ENCODE measurements at places on chromosomes 4 and X.

DNA sequence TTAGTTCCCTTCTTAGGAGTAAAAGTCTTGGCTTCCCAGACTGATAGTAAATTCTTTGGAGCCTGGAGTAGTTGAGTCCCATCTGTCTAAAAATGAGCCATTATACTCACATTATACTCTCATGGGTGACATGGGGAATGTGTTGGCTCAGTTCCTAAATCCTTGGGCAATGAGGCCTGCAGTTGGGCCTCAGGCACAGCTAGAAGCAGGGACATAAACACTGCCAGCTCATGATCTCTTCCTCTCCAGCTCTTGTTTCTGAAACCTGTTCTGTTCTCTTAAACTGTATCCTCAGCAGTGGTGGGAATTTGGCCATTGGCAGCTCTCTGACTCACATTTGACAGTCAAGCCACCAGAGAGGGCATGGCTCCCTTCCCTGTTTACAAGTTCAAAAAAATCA, 212.5 kb downstream of the SPATA18 start:
- no peak for DNase-seq

DNA sequence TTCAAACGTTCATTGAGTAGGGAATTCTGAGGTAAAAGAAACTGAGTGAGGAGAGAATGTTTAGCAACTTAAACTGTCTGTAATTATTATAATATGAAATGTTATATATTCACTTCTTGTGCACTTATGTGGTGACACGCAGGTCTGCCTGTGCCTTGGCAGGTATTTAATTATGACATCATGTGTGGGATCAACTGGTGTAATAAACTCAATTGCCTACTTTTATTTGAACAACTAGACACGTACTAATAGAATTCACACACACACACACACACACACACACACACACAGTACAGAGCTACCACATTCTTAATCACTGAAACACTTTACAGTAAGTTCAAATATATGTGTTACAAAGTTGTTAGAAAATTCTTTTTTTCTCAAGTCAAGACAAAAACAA, 20.7 kb upstream of the SLC25A31 start:
- no peak for DNase-seq

- DNase-seq = no peak
Observed at GRCh38 chr4:2962614-2963174, 512 bp downstream of the NOP14 start.

GRCh38 chr4:176735300-176735699, 57.4 kb downstream of the VEGFC start:
- DNase-seq = no peak

GRCh38 chr4:16116493-16116990, 32.7 kb upstream of the PROM1 start:
- DNase-seq = no peak

GRCh38 chr4:168273838-168274237, 44.7 kb downstream of the DDX60 start:
- DNase-seq = no peak

DNA sequence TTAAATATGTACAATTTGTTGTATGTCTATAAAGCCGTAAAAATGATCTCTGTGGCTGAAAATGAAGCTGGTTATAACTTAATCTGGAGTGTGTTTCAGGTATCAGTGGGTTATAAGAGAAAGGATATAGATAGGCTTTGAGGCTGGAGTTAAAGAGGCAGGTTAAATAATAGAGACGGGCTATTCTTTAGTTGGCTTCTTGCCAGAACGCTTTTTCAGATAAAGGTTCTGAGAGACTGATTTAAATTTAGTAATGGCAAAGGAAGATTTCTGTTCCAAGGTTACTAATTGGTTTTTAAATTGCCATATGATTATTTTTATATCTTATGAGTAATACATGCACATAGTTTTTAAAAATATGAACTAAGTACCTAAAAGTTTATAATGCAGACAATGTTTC, 117.4 kb downstream of the AWAT2 start:
- DNase-seq = no peak

GRCh38 chr4:79296768-79297428, 29.0 kb downstream of the NAA11 start:
- DNase-seq = no peak

GRCh38 chr4:52939325-52939724, 77.2 kb downstream of the RASL11B start:
- DNase-seq = no peak

- DNase-seq = no peak
Observed at GRCh38 chr4:41631523-41631922, 93.6 kb downstream of the LIMCH1 start.

DNA sequence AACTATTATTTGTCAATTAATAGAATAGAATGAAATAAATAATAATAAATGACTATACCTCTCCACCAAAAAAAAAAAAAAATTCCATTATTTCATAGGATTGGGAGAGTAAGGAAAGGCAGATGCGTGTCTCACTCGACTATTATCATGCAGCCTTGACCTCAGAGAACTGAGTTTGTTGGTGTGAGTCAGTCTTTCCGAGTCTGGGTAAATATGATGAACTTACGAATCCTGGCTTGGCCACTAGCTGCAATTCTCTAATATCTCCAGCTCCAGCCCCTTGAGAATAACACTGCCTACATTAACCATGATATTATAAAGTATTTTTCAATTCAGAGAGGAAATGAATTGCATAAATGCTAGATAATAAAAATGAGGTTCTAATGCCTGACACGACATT, 46.6 kb upstream of the DHX15 start:
- DNase-seq = no peak

- no peak for DNase-seq
Observed at GRCh38 chr4:3434881-3435685, 6.7 kb upstream of the HGFAC start.

GRCh38 chrX:96685210-96686099, 813 bp downstream of the DIAPH2 start:
- DNase-seq = no peak

GRCh38 chrX:115690511-115691216, 129.7 kb downstream of the PLS3 start:
- no peak for DNase-seq

DNA sequence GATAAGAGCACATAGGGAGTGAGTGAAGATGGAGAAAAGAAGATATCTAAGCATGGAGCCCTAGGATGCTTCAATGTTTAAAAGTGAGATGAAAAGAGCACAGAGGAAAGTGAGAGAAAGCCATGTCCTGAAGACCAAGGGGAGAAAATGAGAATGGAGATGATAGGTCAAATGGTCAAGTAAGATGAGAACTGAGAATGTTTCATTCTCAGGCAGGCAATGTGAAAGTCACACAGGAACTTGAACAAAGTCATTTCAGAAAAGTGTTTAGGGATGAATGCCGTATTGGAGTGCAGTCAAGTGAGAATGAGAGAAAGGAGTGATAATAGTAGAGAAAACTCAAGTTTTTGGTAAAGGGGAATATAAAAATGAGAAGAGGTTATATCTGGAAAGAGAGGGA, 148.7 kb upstream of the PTCHD1 start:
- DNase-seq = no peak

GRCh38 chr4:16106956-16107355, 23.1 kb upstream of the PROM1 start:
- DNase-seq = no peak

DNA sequence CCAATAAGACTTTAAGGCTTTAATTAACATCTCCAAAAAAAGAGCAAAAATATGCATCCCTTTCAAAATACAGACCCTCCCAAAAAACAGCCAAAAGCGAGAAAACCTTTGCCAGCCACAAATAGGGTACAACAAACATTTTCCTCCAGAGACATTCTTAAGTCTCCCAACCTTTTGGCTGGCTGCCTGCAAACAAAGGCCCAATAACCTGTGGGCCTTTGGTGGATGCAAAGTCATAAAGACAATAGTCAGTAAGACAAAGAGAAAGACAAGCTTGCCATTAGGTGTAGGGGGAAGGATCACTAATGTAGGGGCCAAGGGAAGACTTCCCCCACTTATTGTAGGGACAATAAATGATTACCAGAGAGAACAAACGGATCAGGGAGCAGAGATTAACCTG, 215.5 kb upstream of the ZFP42 start:
- no peak for DNase-seq

GRCh38 chr4:122662701-122663100, 41.8 kb upstream of the IL21 start:
- no peak for DNase-seq

DNA sequence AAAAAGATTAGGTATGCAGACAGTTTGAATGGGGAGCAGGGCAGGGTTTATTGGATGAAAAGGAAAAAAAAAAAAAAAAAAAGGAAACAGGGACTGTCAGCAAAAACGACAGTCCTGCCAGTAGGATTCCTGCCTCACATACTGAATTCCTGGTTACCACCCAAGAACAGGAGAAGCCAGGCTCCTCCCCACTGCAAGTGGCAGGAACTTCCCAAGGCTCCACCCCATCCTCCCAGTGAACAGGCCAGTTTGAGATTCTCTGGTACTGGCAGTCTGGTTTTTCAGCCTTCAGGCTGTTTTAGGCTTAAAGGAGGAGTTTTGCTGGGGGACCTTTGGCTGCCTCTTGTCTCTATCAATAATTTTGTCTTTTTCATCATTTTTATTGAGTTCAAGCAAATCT, 360.0 kb upstream of the CXorf51A start:
- DNase-seq = no peak

- no peak for DNase-seq
Observed at GRCh38 chr4:86108137-86108536, 251.7 kb downstream of the MAPK10 start.

DNA sequence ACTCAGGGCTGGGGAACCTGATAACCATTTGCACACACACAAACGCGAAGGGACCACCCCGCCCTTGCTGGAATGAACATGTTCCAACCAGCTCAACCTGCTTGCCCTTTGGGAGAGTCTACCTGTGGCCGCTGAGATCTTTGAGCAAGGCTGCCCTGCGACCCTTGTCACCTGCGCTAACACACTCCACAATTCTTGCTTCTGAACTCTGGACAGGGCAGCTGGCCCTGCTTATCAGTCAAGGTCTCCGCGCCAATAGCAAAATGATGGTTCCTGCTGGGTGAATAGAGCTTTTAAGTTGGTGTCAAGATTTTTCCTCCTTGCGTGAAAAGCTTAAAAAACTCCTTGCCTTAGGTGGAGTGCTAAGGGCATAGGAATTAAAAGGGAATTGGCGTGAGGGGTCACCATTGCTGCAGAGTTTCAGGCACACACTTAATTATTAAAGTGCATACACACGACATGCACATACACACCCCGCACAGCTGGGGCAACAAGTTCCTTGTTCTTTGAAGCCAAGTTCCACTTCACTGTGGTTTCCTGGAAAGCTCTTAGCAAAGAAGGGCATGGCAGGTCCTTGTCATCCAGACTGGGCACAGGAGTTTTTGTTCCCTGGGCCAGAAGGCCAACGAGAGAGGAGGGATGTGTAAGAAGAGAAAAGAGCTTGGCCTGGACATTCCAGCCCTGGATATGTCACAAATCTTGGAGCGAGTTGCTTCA, 207.7 kb downstream of the STIM2 start:
- DNase-seq = no peak

DNA sequence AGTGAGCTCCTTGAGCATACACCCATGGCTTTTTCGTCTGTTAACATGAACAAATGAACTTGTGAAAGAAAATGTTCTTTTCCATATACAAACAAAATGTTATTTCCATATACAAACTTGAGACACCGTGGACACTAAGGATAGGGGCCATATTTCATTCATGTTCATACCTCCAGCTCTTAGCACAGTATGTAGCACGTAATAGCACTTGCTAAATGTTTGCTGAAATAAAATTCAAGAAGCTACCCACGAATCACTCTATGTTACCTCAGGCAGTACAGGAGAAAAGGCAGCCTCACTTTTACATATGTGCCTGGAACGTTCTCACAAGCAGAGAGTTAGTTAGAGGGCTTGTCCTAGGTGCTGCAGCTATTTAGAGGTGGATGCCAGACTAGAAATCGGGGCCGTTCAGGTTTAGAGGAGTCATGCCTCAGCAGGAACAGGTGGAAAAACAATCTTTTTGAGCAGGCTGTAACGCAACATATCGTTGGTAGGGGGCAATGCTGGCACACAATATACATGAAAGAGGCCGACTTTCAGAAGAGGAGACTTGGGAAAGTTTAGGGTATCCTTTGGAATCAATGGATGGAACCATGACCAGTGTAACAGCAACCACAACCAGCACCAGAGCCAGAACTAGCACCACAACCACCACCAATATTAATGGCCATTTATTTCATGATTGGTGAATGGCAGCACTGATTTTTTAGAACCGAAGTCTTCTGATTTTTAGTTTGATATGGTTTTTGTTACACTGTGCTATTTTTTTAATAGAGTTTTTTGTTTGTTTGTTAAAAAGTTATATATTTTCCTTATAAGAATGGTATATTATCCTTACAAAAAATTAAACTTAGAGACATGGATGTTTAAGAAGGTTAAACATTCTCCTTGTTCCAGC, 14.8 kb upstream of the PAQR3 start:
- DNase-seq = no peak

Data from stimulated activated CD8-positive, alpha-beta memory T cell treated with anti-CD3 and anti-CD28 coated beads, Interleukin-4, amount 100 ng/mL, for 1 hour (primary cell).